ENCODE measurements at places on chromosomes 1 and 21.

DNA sequence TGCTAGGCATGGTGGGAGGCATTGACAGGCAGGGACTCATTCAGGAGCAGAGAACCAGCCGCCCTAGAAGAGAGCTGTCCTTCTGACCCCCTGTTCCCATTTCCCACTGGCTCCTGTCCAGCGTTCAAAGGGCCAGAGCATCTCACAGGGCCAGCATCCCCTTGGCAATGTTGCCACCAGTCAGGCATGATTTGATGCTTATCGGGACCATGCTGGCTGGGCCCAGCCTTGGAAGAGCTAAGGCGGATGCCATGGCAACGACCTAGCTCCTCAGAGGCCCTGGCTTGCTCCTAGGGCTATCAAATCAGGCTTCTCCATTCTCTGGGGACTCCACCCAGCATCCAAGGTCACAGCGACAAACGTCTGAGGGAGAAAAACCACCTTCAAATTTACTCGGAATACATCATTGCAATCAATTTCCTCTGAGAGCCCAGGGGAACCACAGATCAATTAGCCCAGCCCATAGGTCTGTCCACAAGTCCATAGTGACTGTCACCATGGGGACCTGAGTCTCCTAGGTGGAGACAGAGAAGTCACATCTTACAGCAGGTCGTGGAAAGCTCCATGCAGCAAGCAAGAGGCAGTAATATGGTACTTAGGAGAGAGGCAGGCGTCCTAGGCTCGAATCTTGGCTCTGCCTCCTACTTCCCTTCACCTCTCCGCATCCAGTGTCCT, 14.1 kb upstream of the VWA5B1 start:
- DNase-seq = no peak

DNA sequence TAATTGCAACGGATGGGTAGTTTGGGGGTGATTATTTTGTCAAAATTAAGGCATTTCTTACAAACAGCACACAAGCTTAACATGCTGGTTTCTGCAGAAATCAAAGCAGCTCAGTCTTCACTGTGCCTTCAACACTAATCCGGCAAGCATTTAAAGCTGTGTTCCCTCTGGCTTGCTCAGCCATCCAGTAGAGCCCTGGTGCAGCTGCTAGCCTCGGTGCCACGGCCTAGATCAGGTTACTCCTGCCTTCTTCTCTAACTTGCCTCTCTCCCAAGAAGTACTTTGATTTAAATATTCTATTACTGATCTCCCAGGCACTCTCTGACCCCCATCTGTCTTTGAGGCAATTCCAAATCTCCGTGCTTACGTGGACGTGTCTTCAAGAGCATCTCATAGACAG, 85.6 kb downstream of the GREM2 start:
- no peak for DNase-seq

DNA sequence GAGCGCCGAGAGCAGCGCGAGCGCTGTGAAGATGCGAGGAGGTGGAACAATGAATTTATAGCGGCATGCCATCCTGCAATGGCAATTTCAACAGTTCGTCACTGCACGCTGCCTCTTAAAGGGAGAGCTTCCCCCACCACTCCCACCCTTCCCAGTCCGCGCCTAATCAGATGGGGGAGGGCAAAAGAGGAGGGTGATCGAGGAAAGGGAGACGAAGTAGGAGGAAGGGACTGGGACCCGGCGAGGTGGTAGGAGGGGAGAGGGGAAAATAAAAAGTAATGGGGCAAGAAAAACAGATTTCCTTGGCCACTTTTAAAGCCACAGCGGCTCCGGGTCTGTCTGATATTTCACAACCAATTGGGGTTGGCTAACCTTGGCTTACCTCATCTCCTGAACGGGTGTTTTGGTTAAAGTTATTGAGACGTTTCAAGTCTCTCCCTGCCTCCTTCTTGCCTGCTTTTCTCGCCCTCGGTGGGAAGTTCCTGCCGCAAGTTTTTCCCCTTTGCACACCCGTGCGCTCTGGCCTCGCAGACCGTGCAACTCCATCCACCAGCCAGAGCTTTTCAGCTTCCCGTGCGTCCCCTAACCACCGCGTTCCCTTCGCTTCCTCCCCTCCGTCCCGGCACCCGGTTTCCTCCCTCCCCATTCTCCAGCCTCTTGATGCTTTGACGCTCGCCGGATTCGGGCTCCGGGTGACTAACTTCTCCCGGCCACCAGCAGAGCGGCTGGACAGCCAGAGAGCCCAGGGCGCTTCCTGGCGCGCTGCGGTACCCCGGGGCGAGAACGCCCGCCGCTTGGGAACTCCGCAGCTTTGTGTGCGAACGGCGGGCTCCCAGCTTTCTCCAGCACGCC, at the start of gene ADAMTS5:
Gene ADAMTS5, minus strand, starts transcription at position 27 of the 852 bp plus-strand sequence. CDS start 697 bp downstream, outside the sequence.
- no peak for DNase-seq

GRCh38 chr21:44711327-44712202, at the start of gene TSPEAR:
TSPEAR (minus strand) TSS chr21:44711572; CDS start chr21:44711514, 58 bp downstream.
- DNase-seq = no peak

GRCh38 chr1:94438692-94439276, 20.6 kb downstream of the ABCD3 start:
- no peak for DNase-seq

GRCh38 chr1:187078916-187079315, 250.2 kb downstream of the PLA2G4A start:
- DNase-seq = no peak

GRCh38 chr1:52629325-52629643, 3.7 kb upstream of the SHISAL2A start:
- DNase-seq = no peak

DNA sequence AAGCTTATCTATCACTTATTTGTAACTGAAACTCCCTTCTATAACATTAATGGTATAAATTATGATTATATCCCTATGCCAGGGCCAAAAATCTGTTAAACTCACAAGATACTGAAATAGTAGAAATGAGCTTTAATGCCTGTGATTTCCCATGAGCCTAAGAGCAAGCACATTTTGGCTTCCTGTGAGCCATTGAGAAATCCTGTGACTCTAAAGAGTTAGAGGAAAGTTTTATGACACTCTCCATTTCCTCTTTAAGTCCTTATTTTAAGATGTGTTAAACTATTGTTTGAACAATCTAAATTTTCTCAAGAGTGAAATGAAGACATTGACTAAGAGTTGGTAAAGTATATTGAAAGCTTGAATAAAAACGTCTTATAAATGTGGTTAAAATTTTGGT, 45.6 kb downstream of the SUCO start:
- DNase-seq = no peak

- DNase-seq = peak; percentile 49
These were observed 1.0 kb upstream of the ATP2B4 start for GRCh38 chr1:203625628-203626019.

DNA sequence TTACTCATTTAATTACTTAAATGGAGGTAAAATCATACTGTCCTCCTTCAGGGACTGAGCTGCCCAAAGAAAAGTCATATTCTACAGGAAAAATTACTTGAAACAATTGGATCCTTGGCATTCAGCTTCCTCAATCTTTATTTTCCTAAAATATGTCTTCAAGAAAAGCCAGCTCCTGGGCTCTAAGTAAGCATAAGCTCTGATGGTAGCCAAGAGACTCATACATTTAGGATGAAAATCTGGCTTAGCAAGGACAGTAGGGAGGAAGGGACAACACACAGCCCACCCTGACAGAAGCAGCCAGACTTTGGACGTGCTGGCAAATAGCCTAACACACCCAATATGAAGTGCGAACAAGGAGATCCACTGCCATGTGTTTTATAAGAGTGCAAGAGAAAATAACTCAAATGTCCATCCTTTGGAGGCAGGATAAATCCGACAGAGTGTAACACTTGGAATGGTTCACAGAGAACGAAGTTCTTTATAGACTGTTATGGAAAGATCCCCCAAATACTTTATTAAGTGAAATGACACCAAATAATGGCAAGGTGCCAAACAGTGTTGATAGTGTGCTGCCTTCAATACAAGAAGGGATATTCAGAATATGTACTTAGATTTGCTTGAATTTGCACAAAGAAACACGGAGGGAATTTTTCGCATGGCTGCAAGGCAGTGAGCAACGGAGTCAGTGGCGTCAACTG, 14.1 kb downstream of the CAPN8 start:
- no peak for DNase-seq

GRCh38 chr1:220483700-220484099, 44.2 kb upstream of the MARK1 start:
- DNase-seq = no peak

- no peak for DNase-seq
These were observed 42.9 kb downstream of the CAPZB start for GRCh38 chr1:19442154-19443096.

DNA sequence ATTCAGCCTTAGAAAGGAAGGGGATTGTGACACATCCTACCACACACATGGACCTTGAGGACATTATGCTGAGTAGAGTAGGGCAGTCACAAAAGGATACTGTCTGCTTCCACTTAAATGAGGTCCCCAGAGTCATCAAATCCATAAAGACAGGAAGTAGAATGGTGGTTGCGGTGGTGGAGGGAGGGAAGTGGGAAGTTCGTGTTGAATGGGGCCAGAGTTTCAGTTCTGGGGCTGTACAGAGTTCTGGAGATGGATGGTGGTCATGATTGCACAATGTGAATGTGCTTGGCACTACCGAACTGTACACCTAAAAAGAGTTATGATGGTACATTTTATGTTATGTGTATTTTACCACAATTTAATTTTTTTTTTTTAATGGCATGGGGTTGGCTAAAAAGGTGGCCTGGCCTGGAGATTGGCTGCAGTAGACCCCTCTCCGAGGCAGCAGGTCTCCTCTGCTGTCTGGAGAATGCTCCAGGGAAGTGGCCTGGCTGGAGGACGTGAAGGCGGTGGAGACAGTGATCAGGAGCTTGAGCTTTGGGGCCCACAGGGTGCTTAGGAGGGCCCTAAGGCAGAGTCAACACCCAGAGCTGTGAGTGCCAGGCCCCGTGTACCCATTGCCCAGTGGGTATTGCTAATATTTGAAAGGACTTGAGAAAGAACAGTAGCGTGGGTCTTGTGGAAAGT, 30.4 kb downstream of the IFNGR2 start:
- DNase-seq = no peak

DNA sequence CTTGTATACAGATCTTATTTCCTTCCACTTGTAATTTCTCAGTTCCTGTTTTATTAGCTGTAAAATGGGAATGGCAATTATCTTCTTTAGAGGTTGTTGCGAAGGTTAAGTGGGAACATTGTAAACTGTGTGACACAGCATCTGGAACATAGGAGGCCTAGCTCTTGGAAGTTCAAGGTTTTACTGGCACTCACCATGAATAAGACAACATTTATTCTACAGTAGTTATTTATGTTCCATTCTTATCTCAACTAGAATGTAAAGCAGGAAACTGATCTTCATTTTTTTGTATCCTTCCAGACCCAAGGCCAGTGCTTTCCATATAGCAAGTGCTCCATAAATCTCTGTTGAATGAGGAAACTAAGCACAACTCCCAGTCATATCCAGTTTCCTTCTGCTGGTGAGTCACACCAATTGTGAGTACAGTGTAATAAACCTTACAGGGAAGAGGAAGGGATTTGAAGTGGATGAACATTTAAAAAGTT, 1.4 kb downstream of the BCL10 start:
- no peak for DNase-seq

DNA sequence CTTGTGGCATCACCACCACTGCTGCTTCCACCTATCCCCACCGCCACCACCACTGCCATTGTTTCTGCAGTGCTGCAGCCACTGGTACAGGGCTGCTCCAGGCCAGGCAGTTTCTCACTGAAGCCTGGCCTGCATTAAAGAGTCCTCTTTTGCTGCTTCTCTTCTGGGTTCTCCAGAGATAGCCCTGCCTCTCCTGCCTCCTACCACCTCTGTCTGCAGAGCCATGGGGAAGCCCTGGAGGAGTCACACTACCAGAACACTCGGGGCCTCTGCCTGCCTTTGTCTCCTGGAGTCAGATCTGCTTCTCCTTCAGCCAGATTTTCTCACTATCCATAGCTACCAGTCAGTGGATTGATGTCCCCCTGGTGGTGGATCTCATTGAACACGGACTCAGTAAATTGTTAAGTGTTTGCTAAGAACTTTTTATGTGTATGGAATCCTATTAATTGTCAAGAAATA, 37.7 kb upstream of the DDAH1 start:
- DNase-seq = no peak

DNA sequence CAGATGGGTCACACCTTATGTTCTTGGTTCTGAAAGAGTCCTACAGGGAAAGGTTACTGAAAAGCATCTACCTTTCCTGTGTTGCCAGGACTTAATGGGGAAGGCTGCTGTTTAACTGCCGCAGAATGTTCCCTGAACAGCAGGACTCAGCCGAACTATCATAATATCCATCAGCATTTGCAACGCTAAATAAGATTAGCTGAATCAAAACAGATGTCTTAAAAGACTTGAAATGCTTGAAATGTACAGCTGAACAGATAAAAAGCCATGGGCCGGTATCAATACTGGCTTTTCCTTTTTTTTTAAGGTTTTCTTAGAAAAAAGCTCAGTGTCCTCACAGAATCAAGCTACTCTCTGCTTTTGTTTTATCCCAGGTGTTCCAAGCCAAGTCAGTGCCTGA, 19.7 kb upstream of the ATP13A2 start:
- no peak for DNase-seq

- no peak for DNase-seq
These were observed 35.5 kb downstream of the COQ8A start for GRCh38 chr1:226975259-226976250.

GRCh38 chr1:81703391-81703755, 97.4 kb upstream of the ADGRL2 start:
- no peak for DNase-seq

- no peak for DNase-seq
These were observed 49.4 kb upstream of the CD34 start for GRCh38 chr1:207960346-207960745.

DNA sequence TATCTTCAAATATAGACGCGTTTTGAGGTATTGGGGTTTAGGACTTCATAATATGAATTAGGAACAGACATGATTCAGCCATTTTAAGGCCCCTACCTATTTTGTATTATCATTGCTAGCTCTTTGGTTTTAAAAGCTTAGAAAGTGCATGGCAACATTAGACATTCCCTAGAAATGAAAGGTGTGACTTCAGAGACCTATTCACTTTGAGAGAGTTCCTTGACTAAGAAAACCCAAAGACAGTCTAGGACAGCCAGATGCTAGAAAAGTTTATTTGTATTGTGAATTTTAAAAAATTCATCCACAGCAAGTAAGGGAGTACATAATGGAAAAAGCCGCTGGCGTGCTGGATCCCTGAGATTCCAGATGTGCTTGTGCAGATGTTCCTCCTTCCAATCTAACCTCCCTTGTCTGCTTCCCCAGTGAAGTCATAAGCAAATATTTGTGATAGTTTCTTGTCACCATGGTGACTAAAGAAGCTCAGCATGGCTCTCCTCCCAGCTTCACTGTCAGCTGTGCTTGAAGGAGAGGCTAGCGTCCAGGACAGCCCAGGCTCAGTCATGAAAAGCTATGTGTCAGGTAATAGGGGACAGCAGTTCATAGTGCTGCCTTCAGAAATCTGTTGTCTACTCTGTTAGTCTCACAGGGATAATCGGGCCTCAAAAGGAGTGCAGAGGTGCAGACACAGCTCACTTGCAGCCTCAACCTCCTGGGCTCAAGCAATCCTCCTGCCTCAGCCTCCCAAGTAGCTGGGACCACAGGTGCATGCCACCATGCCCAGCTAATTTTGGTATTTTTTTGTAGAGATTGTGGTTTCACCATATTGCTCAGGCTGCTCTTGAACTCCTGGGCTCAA, 34.8 kb downstream of the KPNA6 start:
- DNase-seq = no peak

Measured in stimulated activated CD4-positive, alpha-beta T cell treated with anti-CD3 and anti-CD28 coated beads, TNF-alpha, amount 100 ng/mL, for 1 hour (primary cell).